ENCODE measurements at places on chromosomes 12 and 14.

- DNase-seq: no peak
Measured at GRCh38 chr12:32148372-32148771, 41.7 kb downstream of the BICD1 start.

- no peak for DNase-seq
Measured at GRCh38 chr12:131456301-131457027, 254.4 kb upstream of the SFSWAP start.

- DNase-seq: no peak
Measured at GRCh38 chr12:50104417-50105366, 884 bp downstream of the GPD1 start.

GRCh38 chr12:121520586-121521086 is 60.2 kb downstream of the KDM2B start:
- DNase-seq: no peak

DNA sequence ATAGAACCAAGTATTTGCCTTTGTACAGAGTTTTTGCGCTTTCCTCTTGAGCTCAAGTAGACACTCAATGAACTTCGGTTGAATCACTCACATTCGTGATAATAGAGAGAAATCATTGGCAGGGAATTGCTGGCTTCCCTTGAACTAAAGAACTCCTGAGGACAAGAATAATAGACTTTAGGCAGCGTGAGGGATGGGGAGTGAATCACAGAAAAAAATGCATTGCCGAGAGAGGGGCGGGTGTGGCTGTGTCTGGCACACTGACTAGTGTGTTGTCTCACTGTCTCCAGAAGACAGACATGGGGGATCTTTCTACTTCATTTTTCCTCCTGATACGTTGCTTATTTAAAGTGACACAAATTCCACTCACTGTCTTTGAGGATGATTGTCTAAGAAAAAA is 805.2 kb downstream of the BCL11B start:
- DNase-seq: no peak

- no peak for DNase-seq
Measured at GRCh38 chr12:117433878-117434277, 72.5 kb upstream of the NOS1 start.

GRCh38 chr12:58544281-58544680 is 376.0 kb downstream of the LRIG3 start:
- no peak for DNase-seq

Data from stimulated activated CD4-positive, alpha-beta T cell treated with anti-CD3 and anti-CD28 coated beads, TNF-alpha, amount 100 ng/mL, for 1 hour (primary cell).